ENCODE measurements at places on chromosomes 3 and 15. TPM values are rescaled to one million over a fixed set of nuclear protein-coding genes. Genes with fewer than 3 reads are reported as not detected.

IL12A gene
- total RNA-seq: 0.43 TPM

PLEKHO2 gene
- total RNA-seq: 28.0 TPM

PRSS50 gene
- total RNA-seq: not detected

PRR20G gene
- not detected for total RNA-seq

VIPR1 gene
- total RNA-seq: not detected

IFRD2 gene
- 46.9 TPM for total RNA-seq

SLC22A13 gene
- total RNA-seq: 0.28 TPM

NR1I2 gene
- total RNA-seq: not detected

PFKFB4 gene
- total RNA-seq: 6.0 TPM

MYLK gene
- 191 TPM for total RNA-seq

CORO2B gene
- total RNA-seq: 5.3 TPM

IL16 gene
- total RNA-seq: 1.6 TPM

EXD1 gene
- not detected for total RNA-seq

CHRD gene
- total RNA-seq: 1.4 TPM

EPHA3 gene
- 5.7 TPM for total RNA-seq

CFAP20DC gene
- total RNA-seq: 1.6 TPM
